ENCODE measurements at places on chromosomes 16 and 17.
A peak's percentile ranks its signal among the peaks of the same experiment; 100 is the strongest.

GRCh38 chr16:64704386-64704785, 417.5 kb downstream of the CDH11 start:
- DNase-seq = no peak

DNA sequence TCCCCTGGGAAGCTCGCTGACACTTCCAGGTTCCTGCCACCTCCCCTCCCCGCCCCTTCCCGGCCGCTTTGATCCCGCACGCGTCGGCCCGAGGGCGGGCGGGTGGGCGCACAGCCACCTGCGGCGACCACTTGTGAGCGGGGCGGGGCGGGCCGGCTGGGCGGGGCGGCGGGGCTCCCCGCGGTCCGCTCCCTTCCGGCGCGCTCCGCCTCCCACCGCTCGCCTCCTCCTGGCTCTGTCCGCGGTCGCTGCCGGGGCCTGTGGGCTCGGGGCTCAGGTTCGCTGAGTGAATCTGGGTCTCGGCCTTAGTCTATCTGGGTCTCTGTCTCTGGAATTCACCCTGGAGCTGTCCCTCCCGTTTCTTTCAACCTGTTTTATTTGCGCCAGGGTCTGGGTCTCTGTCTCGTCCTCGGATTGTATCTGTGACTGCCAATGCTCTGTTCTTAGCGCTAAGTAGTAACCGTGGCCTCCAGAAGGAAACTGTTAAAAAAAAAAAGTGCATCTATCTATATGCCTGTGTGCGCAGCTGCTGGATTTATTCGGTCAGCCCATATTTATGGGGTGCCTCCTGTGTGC, 2.7 kb upstream of the HES7 start:
- DNase-seq = peak; percentile 37

GRCh38 chr17:42681976-42682721, at the start of gene CNTNAP1:
CNTNAP1 (plus strand) TSS chr17:42682531; CDS start chr17:42682830, 299 bp downstream.
- peak; percentile 85 for DNase-seq

DNA sequence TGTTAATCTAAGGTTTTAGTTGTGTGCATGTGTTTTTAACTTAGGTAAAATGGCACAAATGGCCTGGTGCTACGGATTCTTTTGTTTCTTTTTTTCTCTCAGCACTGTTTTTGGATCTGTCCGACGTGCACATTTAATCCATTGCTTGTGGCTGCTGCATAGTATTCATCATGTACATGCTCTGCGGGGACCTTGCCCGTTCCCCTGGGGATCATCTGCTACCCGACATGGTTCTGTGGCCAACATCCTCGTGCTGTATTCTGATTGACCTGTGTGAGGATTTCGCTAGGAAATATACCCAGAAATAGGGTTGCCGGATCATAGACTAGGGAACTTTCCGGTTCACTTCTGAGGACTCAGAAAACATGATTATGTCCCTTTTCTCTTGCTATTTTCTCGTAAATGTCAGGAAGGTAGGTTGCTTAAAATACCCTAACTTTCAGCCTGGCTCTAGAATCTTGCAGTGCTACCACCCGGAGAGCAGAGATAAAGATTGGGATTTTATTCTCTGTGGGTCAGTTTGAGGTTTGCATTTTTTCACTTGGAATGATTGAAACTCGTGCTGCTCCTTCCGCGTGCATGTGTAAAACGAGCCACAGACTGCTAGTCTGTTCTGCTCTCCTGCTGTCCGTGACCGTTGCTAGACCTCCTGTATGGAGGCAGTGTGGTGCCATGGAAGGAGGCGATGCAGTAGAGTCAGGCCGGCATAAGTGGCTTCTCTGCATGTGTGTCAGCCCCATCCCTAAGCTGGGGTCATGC, 42.9 kb downstream of the LDHD start:
- DNase-seq = peak; percentile 40

Data from fibroblast of skin of scalp (primary cell).